ENCODE measurements at places on chromosomes 7 and 10.

- no peak for DNase-seq
These were observed 7.5 kb downstream of the NOS3 start for GRCh38 chr7:150998341-150998740.

- no peak for DNase-seq
These were observed 626.1 kb upstream of the NRG3 start for GRCh38 chr10:81248886-81249285.

DNA sequence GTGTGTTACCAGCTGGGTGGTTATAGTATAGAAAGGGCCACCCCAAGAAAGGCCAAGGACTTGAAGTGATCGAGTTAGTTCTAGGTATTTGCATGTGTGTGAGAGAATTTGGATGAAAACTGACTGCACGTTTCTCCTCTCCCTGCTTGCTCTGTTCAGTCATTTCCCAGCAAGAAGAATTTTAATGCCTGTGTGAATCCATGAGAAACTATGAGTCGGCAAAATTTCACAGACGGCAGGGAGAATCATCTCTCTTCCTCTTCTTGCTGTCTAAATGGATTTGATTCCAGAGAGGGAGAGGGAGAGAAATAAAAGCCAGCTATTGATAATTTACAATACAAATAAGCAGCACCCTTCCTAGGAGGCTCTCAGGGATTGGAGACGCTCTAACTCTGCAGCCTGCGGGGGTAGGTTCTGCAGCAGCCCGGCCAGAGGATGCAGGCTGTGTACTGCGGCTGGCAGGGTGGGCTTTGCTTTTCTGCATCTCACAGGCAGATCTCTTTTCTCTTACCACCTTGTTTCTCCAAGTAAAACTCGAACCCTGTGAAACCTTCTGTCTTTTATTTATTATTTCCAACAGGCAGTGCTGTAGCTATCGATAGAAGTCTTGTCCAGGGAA, 183.6 kb downstream of the TCF7L2 start:
- peak; percentile 60 for DNase-seq

GRCh38 chr10:79208251-79208983, 138.9 kb upstream of the PPIF start:
- DNase-seq = no peak

GRCh38 chr7:36895192-36895591, 170.9 kb upstream of the AOAH start:
- DNase-seq = no peak

DNA sequence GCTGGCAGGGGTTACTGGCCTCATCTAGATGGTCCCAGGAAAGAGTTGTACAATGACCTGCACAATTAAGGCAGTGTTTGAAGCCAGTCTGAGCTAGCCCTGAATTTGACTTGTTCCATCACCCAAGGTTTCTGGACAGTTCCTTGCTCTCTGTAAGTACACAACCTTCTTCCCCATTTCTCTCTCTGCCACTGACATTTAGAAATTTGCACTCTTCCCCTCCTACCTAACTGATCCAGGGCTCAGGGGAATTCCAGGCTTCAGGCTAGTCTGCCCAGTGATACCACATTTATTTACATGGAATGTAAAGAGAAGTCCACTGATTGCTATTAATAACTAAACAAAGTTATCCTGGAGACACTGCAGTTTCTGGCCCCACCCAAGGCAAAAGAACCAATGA, 139.0 kb upstream of the GPR26 start:
- no peak for DNase-seq

DNA sequence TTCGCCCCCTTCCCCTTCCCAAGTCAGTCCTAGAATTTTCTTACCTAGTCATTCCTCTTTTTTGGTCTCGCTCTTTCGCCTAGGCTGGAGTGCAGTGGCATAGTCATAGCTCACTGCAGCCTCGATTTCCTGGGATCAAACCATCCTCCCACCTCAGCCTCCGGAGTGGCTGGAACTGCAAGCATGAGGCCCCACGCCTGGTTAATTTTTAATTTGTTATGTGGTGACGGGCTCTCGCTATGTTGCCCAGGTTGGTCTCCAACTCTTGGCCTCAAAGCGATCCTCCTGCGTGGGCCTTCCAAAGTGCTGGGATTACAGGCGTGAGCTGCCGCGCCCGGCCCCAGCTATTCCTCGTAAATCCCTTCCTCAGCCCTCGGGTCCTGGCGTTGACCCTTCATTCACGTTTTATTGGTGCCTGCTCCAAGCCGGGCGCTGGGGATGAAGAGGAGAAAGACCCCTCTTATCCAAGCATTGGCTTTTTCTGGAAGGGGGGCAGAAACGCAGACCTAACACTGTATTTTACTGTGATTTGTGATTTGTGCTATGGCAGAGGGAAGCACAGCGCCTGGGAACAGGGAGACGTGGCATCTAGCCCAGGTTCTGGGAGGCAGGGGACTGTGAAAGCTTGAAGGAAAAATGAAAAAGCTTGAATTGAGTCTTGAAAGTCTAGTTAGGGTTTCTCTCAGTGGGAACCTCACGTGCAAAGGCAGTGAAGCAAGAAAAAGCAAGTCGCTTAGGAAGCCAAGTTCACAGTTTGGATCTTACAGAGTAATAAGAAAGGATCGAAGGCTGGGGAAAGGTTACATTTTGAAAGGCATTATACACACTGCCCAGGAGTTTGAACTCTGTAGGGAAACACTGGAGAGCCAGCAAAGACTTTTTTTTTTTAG, 516 bp downstream of the ZNHIT1 start:
- peak; percentile 7 for DNase-seq

- DNase-seq = peak; percentile 47
These were observed 445.2 kb downstream of the KCNMA1 start for GRCh38 chr10:77192402-77192801.

GRCh38 chr10:716821-717220, 27.4 kb upstream of the DIP2C start:
- no peak for DNase-seq

- DNase-seq = peak; percentile 43
These were observed 492.0 kb downstream of the KIF20B start for GRCh38 chr10:90193240-90193985.

- no peak for DNase-seq
These were observed 96.6 kb upstream of the LRRN3 start for GRCh38 chr7:110994028-110994967.

Data from IMR-90 (cell line).